ENCODE measurements at places on chromosomes 6 and 20. TPM values are rescaled to one million over a fixed set of nuclear protein-coding genes. Genes with fewer than 3 reads are reported as not detected.

The RIPPLY2 gene
- total RNA-seq, result not detected

The SYCP2L gene
- total RNA-seq, result 0.11 TPM

The IL17F gene
- not detected for total RNA-seq

- DNase-seq, result no peak
- H3K4me3 ChIP-seq, result no peak overlapping the region
- no peaks in the 10 kb centered on the region for H3K27me3 ChIP-seq
- H3K4me1 ChIP-seq, result no peaks in the 10 kb centered on the region
- no peaks in the 10 kb centered on the region for H3K36me3 ChIP-seq
- H3K27ac ChIP-seq, result no peak overlapping the region
Measured at GRCh38 chr6:22940581-22941290, 371.4 kb downstream of the HDGFL1 start.

The BPIFA1 gene
- not detected for total RNA-seq

DNA sequence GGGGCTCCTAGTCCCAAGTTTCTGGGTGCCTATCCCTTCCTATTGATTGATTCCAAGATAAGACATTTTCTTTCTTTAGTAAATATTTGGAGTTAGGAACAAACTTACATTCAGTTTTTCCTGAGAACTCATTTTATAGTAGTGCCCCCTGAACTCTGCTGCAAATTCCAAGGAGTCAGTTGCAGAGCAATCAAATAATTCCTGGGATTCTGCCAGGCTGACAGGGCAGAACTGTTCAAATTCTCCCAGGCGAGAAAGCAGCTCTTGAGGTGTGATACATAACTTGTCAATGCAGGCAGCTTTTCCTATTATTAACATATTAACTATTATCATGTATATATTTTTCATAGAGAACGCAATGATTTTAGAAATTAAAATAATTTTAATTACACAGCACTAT, 15.9 kb upstream of the ZBTB24 start:
- no peaks in the 10 kb centered on the region for H3K27me3 ChIP-seq
- no peak for DNase-seq
- H3K4me3 ChIP-seq, result no peak overlapping the region
- H3K36me3 ChIP-seq, result no peaks in the 10 kb centered on the region

DNA sequence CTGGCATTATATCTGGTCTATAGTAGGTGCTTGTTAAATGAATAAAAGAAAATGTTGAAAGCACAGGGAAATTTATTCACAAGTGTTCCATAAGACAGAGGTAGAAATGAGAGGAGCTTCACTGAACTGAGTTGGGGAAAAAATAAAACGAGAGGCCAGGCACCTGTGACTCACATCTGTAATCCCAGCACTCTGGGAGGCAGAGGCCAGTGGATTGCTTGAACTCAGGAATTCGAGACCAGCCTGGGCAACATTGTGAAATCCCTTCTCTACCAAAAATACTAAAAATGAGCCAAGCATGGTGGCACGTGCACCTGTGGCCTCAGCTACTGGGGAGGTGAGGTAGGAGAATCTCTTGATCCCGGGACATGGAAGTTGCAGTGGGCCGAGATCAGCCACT, 28.1 kb upstream of the IBTK start:
- no peaks in the 10 kb centered on the region for H3K36me3 ChIP-seq
- H3K27ac ChIP-seq, result no peak overlapping the region
- no peaks in the 10 kb centered on the region for H3K27me3 ChIP-seq
- no peaks in the 10 kb centered on the region for H3K4me1 ChIP-seq
- no peak for DNase-seq

DNA sequence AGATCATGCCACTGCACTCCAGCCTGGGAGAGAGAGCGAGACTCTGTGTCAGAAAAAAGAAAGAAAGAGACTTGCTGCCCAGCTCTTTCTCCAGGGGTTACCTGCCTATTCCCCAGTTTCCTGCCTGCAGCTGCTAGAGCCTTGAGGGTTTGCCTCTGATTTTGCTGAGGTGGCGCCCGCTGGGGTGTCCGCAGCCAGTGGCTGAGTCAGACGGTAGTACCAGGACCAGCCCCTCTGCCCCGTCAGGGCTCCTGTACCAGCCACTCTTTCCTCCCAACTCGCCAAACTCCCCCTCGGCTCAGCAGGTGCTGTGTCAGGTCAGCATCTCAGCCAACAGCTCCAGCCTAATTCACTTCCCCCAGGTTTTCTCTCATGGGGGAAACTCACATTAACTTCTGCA, 7.4 kb upstream of the LSM14B start:
- no peak overlapping the region for H3K27ac ChIP-seq
- DNase-seq, result no peak
- peaks cover 15% of the 10 kb centered on the region for H3K27me3 ChIP-seq
- H3K4me3 ChIP-seq, result no peak overlapping the region
- no peaks in the 10 kb centered on the region for H3K36me3 ChIP-seq
- peaks cover 16% of the 10 kb centered on the region for H3K4me1 ChIP-seq

DNA sequence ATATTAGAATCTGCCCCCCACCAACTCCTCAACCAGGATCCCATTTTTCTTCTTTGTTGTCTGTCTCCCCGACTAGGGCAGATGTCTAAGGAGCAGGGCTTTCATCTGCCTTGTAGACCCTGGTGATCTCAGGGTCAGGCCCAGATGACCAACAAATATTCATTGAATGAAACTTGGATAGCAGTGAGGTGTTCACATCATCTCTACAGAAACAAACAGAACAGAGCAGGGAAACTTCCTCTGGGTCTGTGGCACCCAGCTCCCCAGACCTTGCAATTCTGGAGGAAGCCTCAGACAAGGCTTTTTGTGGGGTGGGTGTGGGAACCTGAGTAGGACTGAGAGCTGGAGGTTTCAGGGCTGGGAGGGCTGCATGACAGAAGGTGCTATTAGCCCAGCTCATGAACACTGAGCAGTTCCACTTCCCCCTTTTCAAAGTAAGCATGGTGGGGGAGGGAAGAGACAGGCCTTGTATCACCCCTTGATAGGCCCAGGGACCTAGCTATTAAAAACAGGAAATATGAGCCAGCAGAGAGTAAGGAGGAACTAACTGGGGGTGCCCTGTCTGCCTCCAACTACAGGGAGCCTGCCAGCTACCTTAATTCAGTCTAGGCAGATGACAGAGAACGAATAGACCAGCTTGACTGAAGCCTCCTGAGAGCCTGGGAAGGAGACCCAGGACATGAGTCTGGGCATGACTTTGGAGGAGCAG, 37.3 kb upstream of the TOP1 start:
- H3K4me1 ChIP-seq, result peaks cover 6% of the 10 kb centered on the region
- no peaks in the 10 kb centered on the region for H3K36me3 ChIP-seq
- no peaks in the 10 kb centered on the region for H3K27me3 ChIP-seq
- no peak for DNase-seq
- H3K4me3 ChIP-seq, result no peak overlapping the region

GRCh38 chr20:63230800-63231268, 4.9 kb upstream of the BIRC7 start:
- no peak overlapping the region for H3K27ac ChIP-seq
- peak; percentile 47 for DNase-seq
- no peaks in the 10 kb centered on the region for H3K36me3 ChIP-seq
- no peak overlapping the region for H3K4me3 ChIP-seq

- H3K36me3 ChIP-seq, result no peaks in the 10 kb centered on the region
- DNase-seq, result no peak
- no peaks in the 10 kb centered on the region for H3K27me3 ChIP-seq
- H3K4me1 ChIP-seq, result no peaks in the 10 kb centered on the region
- no peak overlapping the region for H3K27ac ChIP-seq
Measured at GRCh38 chr6:41653691-41654090, 15.4 kb downstream of the MDFI start.

- DNase-seq, result no peak
- no peak overlapping the region for H3K4me3 ChIP-seq
- H3K27ac ChIP-seq, result no peak overlapping the region
- H3K27me3 ChIP-seq, result no peaks in the 10 kb centered on the region
- peaks cover 12% of the 10 kb centered on the region for H3K4me1 ChIP-seq
- H3K36me3 ChIP-seq, result no peaks in the 10 kb centered on the region
Measured at GRCh38 chr6:135936606-135937005, 85.1 kb downstream of the PDE7B start.

DNA sequence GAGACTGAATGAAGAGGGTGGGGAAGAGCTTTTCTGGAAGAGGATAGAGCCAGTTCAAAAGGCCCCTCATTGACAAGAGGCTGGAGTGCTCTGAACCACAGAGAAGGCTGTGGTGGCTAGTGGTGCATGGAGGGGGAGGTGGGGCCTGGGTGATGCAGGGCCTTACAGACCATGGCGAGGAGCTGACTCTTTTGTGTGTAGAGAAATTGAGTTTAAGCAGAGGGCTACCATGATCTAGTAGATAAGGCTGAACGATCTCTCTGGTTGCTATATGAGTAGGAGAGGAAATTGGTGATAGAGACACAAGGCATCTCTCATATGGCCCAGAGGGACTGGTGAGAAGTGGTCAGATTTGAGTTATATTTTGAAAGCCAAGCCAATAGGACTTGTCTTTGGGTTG, 137.6 kb downstream of the UST start:
- peaks cover 10% of the 10 kb centered on the region for H3K4me1 ChIP-seq
- H3K36me3 ChIP-seq, result no peaks in the 10 kb centered on the region
- H3K27me3 ChIP-seq, result no peaks in the 10 kb centered on the region
- DNase-seq, result no peak
- no peak overlapping the region for H3K27ac ChIP-seq
- no peak overlapping the region for H3K4me3 ChIP-seq

DNA sequence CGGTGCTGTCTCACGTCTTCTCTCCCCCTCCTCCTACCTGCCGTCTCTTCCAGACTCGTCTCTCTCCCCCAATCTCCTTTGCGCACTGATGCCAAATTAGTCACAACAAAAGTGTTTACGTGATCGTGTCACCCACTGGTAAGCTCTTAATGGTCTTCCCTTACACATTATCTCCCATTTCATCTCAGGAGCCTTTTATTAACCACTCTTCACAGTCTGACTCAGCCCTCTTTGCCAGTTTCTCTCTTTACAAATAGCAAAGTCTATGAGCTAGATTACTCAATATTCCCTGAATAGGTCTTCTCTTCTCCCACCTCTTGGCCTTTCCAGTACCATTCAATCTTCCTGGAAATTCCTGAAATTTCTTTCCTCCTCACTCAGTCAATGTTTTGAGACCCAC, 247.0 kb downstream of the ESR1 start:
- H3K36me3 ChIP-seq, result no peaks in the 10 kb centered on the region
- H3K27me3 ChIP-seq, result no peaks in the 10 kb centered on the region
- no peak overlapping the region for H3K27ac ChIP-seq
- DNase-seq, result no peak
- no peaks in the 10 kb centered on the region for H3K4me1 ChIP-seq

The PHACTR3 gene
- total RNA-seq, result 2.2 TPM

- no peaks in the 10 kb centered on the region for H3K36me3 ChIP-seq
- peak overlapping the region; percentile 90 for H3K27ac ChIP-seq
- peaks cover 64% of the 10 kb centered on the region for H3K4me1 ChIP-seq
- no peak for DNase-seq
Measured at GRCh38 chr6:108942556-108943492, 94.6 kb downstream of the ARMC2 start.

The MRPS26 gene
- 52.7 TPM for total RNA-seq

DNA sequence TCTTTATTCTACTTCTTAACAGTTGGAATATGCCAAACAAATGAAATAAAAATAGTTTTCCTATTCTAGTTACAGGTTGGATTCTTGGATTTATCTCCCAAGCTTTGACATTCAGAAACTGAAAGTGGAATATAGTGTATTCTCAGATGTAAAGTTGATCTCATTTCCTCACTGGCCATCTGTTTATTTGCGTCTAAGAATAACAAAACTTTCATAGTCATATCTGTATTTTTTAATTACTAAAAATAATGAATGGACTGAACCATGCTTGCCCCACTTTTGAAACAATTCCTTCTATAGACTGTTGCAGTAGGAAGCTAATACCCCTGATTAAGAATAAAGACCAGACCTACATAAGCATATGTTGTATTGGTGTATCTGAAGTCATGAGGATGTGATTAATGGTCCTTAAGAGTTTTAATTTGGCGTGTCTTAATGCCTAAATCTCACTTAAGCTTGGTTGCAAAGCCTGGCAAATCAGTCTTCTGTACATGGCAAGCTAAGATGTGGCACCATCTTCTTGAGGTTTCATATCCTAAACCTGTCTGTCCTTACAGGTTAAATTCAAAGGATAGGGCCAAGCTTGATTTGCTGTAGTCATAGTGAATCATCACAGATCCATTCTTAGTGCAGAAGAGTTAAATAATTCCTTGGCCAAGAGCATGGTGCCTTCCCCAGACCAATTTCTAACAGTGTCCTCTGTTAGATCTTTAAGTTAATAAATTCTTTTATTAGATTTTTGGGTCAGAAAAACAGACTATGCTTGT, 58.9 kb downstream of the FOXO3 start:
- H3K27me3 ChIP-seq, result no peaks in the 10 kb centered on the region
- no peak overlapping the region for H3K4me3 ChIP-seq

GRCh38 chr6:121338956-121339355, 4.7 kb upstream of the TBC1D32 start:
- no peaks in the 10 kb centered on the region for H3K27me3 ChIP-seq
- no peaks in the 10 kb centered on the region for H3K36me3 ChIP-seq
- H3K4me3 ChIP-seq, result no peak overlapping the region

The RBBP9 gene
- total RNA-seq, result 4.8 TPM

The PKHD1 gene
- 0.03 TPM for total RNA-seq

DNA sequence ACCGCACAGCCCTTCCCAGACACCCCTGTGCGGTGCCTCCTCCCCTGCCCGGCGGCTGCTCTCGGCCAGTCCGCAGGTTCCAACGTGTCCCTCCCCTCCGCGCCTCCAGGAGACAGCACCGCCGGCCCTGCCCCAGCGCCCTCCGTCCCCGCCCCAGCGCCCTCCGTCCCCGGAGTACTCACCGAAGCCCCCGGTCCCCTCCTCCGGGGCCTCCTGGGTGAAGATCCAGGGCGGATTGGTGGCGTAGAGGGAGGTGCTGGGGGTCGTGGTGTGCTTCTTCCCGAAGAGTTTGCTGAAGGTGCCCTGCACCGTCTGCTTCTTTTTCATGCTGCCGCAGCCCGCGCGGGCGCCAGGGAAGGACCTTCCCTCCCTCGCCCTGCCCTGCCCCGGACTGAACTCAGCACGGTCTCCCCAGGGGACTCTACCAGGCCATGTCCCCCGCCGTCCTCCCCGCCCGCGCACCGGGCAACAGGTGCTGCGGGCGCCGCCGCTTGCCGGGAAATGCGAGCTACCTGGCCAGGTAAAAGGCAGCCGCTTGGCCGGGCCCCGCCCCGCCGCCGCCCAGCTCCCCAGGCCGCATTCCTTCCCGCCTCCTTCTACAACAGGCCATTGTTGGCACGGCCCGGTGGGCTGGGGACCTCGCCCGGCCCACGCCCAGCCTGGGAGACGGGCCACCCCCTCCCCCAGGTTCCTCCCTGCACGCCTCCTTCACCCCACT, at the start of gene C6orf132:
C6orf132 (minus strand) TSS at position 503 of the 718 bp plus-strand sequence; CDS start at position 327, 176 bp downstream.
- peaks cover 14% of the 10 kb centered on the region for H3K27me3 ChIP-seq
- peak within 1 kb of the TSS; percentile 55 for H3K4me3 ChIP-seq
- no peak for DNase-seq
- H3K27ac ChIP-seq, result peak within 1 kb of the TSS; percentile 10
- H3K4me1 ChIP-seq, result peaks cover 21% of the 10 kb centered on the region
- no peaks in the 10 kb centered on the region for H3K36me3 ChIP-seq

- H3K27me3 ChIP-seq, result no peaks in the 10 kb centered on the region
- H3K4me1 ChIP-seq, result peaks cover 23% of the 10 kb centered on the region
- no peak overlapping the region for H3K4me3 ChIP-seq
- H3K27ac ChIP-seq, result no peak overlapping the region
- DNase-seq, result no peak
Measured at GRCh38 chr6:38599966-38600550, 39.7 kb downstream of the BTBD9 start.
